ENCODE measurements at places on chromosomes 7 and 10.
A peak's percentile ranks its signal among the peaks of the same experiment; 100 is the strongest.

GRCh38 chr10:72260976-72261783 is 12.5 kb upstream of the DDIT4 start:
- DNase-seq: peak; percentile 88

- no peak for DNase-seq
Measured at GRCh38 chr10:118573512-118573911, 21.9 kb downstream of the PRLHR start.

GRCh38 chr10:33287112-33287511 is 47.4 kb downstream of the NRP1 start:
- DNase-seq: no peak

- no peak for DNase-seq
Measured at GRCh38 chr10:92492748-92493240, 81.1 kb downstream of the IDE start.

GRCh38 chr10:84543948-84544347 is 215.6 kb downstream of the CCSER2 start:
- DNase-seq: no peak

- no peak for DNase-seq
Measured at GRCh38 chr10:92844746-92845145, 3.6 kb upstream of the EXOC6 start.

DNA sequence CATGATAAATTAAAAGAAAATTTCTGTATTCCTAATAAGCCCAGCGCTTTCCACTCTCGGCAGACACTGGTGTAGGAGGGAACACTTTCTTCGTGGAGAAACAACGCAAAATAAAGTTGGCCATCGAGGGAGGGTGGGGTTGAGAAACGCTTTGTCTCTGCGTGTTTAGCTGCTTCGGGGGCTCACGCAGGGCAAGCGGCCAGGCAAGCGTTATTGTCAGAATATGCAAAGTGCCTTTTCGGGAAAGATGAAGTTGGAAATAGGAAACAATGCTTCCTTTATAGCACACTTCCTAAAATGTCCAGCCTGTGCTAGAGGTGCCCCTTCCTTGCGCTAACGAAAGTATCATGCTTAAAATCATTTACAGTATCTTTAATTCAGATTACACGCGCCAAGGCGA is 1.9 kb upstream of the EBF3 start:
- DNase-seq: no peak

DNA sequence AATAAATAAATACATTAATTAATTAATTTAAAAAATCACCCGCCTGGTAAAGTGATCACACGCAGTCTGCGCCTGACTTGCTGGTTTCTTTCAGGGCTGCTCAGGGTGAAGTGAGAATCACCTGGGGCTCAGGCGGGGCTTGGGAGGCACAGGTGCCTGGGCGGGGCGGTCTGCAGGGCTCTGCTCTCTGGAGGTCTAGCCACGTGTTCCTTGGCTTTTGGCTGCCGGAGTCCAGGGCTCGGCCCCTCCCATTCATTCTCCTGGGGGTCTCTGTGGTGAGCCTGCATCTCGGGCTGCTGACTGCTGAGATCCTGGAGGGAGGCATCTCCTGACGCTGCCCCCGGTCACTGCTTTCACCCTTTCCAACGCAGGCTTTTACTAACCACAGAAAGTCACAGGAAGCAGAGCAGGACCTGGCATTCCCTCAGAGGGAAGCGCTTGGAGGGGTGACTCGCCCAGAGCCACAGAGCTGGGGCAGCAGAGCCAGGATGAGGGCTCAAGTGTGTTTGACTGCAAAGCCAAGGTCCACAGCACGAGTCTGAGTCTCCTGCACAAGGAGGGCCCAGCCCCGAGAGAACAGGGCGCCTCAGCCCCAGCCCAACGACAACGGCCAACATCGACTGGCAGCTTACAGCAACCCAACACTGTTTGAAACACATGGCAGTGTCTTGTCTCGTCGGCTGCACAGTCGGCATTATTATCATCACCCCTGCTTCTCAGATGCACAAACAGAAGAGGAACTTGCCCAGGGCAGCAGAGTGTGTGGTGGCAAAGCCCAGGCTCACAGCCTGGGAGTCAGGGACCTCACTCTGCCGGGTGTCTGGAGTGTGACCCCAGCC is 22.4 kb upstream of the MNX1 start:
- peak; percentile 38 for DNase-seq

- no peak for DNase-seq
Measured at GRCh38 chr7:70797109-70797514, 334.8 kb upstream of the GALNT17 start.

- no peak for DNase-seq
Measured at GRCh38 chr7:90957883-90958282, 306.4 kb upstream of the FZD1 start.

DNA sequence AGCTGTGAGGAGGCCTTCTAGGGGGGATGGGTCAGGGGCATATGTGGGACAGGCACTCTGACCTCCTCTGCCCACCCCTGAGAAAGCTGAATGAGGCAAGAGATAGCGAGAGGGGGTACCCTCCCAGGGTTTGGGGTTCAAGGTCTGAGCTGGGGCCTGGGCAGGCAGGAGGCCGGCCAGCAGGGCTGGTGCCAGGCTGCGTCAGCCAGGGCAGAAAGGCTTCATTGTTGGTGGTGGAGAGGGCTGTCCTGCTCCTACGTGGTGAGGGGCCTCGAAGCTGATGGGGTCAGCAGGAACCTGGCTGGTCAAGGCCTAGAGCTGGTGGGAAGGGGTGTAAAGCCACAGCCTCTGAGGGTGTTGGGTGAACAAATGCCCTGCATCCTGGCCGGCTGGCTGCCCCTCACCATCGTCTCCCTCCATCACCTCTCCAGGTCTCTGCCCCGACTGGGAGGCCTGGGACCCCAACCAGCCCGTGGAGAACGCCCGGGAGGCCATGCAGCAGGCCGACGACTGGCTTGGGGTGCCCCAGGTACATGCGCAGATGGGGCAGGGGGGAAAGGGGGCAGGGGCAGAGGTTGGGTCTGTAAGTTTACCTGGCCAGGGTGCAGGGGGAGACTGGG is 6.6 kb downstream of the FLNC start:
- no peak for DNase-seq

GRCh38 chr7:32056767-32057166 is 13.4 kb downstream of the PDE1C start:
- no peak for DNase-seq

DNA sequence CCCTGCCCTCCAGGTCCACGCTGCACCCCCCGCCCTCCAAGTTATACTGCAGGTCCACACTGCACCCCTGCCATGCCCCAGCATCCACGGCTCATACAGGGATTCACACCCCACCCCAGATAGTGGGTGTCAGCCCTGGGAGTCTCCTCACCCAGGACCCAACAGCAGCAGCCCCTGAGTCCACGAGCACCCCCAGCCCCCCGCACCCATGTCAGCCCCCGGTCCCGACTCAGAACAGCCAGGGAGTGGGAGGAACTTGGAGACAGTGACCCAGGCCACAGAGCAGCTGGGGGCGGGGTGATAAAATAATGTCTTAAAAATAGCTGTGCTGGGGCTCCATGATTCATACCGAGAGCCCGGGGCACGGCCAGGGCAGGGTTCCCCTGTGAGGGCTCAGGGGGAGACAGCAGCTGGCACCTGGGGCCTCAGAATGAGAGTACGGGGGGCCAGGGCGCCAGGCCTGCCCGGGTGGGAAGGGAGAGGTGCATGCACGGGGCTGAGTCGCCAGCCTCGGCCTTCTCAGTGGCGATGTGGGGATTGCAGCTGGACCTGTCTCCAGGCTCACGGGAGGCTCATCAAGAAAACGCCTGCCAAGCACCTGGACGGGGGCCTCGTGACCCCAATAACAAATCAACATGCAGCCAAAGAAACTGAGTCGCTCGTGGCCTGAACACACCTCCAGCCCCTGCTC is 29.8 kb downstream of the ADAP1 start:
- DNase-seq: peak; percentile 92

Measured in activated CD8-positive, alpha-beta memory T cell treated with anti-CD3 and anti-CD28 coated beads for 24 hours (primary cell).